Stimulated activated CD8-positive, alpha-beta memory T cell treated with anti-CD3 and anti-CD28 coated beads, Interleukin-7, amount 100 ng/mL, for 24 hours (primary cell): ENCODE measurements at places on chromosomes 4 and X.

GRCh38 chr4:48011722-48012121, 4.8 kb downstream of the CNGA1 start:
- DNase-seq = no peak

- DNase-seq = no peak
Observed at GRCh38 chr4:5928274-5928673, 35.4 kb upstream of the CRMP1 start.

DNA sequence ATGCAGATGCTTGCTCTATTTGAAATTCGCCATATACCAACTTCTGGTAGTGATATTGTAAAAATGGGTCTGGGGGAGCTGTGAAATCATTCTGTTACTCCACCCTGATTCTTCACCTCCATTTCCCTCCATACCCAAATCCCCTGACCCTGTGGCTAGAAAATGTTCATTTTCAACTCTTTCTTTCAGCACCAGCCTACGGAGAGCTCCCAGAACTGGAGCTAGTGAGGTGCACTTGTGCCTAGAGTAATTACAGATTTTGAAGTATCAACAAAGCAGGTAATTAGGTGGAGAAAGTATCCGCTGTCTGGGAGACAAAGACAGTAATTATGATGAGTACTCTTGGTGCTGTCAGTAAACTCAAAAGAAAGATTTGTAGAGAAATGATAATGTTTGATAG, 8.1 kb downstream of the ARHGAP36 start:
- DNase-seq = no peak

DNA sequence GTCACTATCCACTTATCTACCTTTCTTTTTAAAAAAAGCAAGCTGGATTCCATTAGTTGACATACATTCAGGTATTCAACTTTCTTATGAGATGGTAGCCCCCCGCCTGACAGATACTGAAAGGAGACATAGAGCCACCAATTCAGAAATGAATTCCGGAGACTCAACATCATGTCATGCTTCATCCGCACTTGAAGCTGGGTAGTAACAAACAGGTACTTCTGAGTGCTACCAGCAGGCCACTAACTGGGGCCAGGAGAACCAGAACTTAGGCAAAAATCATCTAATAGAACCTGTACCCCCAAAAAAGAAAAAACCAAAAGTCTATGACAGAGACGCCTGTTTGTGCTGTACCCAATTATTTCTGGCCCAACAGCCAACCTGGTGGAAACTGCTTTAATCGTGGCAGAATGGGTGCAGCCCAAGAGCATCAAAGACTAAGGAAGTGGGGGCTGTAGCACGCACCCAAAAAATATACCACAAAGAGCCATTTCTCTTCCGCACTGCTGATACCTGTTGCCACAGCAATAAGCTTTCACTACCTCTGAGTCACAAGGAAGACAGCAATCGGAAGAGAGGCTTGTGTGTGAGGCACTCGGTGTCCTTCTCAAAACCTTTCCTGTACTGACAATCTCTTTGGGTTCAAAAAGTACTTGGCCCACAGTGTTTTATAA, 84.8 kb downstream of the AFAP1 start:
- no peak for DNase-seq

DNA sequence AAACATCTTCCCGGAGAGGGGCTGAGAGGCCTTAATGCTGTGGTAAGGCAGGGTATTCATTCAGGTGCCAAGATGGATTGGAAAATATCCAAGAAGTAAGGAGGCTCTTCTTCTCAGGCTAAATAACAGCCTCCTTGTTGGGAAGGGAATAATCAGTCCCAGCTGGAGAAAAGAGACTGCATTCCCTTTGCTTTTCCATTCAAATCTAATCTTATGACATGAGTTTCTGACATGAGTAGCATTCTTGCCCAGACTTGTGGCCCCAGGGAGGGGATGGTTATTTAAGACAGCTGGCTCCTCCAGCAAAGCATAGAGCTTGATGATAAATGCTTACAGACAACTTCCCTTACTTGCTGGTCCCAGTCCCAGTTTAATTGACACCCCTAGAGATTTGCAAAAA, 98.3 kb downstream of the DCLK2 start:
- DNase-seq = no peak

- no peak for DNase-seq
Observed at GRCh38 chr4:119317990-119318389, 3.9 kb downstream of the FABP2 start.

DNA sequence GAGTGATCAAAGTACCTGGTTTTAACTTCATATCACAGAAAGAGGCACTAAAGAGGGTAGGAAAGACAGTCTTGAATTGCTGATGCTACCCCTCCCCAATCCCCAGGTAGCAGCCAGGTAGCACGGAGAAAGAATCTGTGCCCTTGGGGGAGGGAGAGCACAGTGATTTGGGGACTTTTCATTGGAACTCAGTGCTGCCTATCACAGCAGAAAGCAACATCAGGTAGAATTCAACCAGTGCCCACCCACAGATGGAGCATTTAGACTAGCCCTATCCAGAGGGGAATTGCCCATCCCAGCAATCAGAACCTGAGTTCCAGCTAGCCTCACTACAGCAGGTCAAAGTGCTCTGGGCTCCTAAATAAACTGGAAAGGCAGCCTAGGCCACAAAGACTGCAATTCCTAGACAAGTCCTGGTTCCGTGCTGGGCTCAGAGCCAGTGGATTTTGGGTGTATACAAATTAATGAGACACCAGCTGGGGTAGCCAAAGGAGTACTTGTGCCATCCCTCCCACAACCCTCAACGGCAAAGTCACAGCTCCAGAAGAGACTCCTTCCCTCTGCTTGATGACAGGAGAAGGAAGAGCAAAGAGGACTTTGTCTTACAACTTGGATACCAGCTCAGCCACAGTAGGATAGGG, 228.1 kb downstream of the THOC2 start:
- DNase-seq = no peak

DNA sequence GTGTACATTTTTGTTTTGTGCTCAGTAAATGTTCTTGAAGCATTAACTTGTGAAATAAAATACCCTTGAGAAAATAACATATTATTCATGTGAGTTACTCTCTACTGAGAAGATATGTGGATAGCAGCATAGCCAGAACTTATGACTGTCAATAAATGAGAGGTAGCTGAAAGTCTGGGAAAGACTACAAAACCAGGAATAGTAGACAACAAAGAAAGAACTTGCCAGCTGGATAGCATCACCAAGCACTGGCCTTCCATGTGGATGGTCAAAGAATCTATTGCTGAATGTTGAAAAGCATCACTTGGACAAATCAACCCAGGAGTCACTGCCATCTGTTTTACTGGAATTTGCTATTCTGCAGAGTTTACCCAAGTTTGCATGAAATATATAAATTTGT, 650.0 kb upstream of the HTR2C start:
- no peak for DNase-seq

DNA sequence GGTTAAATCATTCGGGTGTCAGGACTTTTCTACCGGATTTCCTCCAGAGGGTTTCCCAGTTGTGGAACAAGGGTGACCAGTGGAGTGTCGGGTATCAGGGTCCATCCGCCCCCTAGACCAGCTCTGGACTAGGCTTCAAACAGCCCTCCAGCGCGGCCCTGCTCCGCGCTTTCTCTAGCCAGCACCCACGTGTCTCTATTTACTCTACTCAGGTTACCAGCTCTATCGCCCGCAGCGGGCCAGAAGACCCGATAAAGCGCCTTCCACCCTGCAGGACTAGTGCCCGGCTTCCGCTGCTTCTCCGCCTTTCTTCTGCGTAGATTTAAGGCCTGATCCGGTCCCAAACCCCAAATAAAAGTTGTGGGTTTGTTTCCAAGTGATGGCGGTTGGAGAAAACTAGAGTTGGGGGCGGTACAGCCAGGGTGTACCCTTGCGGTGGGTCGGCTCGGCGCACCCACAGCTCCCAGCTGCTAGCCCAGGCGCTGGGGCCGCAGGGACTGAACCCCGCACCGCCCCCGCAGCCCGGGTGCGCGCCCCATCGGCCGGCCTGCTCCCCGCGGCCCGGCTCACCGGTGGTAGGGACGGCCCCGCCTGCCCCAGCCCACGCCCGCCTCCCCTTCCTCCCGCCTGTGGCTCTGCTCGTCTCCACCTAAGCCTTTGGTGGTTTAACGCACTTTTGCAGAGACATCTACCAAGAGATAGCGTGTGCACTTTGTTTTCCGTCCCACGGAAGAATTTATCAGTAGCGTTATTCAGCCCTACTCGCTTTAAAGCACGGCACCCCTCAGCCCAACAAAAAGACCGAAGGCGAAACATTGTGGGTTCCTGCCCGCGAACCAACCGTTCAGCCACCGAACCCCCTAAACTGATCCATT, 2.1 kb downstream of the LEF1 start:
- no peak for DNase-seq

GRCh38 chr4:4339504-4340085, 47.3 kb upstream of the NSG1 start:
- DNase-seq = no peak

DNA sequence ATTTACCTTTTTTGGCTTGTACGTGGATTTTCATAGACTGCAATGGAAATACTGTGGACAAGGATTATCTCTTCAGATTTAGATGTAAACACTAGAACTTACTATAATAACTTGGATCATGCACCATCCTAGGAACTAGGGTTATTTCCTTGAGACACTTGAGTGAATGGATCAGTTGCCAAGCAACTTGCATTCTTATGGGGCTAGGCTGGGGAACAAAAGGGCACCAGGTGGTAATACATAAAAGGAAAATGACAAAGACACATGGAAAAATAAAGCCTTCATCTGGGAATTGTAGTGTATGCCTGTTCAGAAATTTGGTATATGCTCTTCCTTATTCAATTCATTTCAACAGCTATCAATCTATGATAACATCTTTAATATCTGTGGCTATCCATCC, 247.1 kb downstream of the SPRY1 start:
- no peak for DNase-seq

- DNase-seq = no peak
Observed at GRCh38 chr4:885353-885752, 46.8 kb downstream of the GAK start.

DNA sequence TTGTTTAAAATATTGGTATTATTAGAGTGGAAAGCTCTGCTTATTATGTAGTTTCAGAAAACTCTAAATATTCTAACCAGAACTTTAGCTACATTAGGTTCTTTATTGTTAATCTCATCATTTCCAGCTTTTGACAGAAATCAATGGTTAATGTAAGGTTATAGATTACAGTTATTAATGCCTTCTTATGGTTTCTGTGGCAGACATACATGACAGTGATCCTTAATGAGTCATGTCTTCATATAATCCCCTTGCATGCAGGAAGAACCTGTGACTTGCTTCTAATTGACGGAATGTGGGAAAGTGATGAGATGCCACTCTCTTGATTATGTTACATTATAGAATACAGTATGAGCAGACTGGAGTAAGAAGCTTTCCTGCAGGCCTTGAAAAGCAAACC, 23.5 kb downstream of the KLHL8 start:
- no peak for DNase-seq

DNA sequence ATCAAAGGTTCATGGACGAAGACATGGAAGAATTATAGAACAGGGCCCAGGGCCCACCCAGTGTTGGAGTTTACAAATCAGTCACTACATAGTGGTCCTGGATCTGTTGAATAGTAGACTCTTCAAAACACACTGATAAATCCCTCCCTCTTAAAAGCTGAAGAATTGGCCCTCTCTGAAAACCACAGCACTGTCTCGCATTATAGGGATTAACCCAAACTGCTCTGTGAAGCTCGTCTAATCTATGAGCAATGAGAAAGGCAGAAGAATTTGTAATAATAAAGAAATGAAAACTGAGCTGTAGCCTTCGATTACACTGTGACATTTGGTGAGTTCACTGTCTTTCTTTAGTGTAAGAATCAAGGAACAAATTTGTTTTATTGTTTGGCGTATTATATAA, 92.5 kb upstream of the ZFP42 start:
- DNase-seq = no peak

DNA sequence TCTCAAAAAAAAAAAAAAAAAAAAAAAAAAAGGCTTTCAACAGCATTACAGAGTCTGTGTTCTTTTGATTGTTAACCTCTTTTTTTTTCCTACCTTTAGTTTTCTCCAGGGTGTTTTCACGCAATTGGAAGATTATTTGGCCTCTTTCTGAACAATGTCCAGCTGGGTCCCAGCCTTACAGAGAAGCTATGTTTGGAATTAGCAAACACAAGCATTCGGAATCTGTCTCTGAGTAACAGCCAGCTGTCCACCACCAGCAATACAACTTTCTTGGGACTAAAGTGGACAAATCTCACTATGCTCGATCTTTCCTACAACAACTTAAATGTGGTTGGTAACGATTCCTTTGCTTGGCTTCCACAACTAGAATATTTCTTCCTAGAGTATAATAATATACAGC, 13.3 kb downstream of the TLR3 start:
- no peak for DNase-seq

DNA sequence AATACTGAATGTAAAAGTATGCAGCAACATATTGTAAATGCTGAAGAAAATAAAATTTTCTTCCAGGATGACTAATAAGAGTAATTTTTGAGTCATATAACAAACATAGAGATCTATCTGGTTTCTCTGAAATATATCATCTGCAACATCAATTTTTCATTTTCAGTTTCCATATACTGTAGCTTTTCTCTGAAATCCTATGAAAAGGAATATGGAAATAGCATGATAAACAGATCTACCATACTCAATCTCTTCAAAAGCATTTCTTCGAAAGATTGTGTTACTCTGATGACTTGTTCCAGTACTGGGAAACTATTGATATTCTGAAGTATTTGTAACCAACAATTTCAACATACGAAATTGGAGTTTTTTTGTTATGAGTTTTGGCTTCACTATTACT, 1156.7 kb downstream of the FAM133A start:
- no peak for DNase-seq

DNA sequence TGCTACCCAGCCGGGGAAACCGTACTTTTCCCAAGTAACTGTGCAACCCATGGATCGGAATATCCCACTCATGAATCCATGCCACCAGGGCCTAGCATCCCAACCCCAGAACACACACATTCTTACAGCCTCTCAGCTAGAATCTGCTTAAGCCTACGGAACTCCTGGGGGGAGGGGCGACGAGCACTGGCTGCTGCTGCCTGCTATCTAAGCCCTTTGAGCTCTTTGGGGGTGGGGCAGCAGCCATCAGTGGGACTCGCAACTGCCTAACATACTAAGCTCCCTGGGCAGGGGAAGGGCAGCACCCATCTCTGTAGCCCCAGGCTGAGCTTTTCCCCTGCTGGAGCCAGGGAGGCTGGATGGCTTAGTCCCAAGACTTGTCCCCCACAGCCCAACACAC, 28.6 kb downstream of the NUDT10 start:
- DNase-seq = no peak

- no peak for DNase-seq
Observed at GRCh38 chr4:6278801-6279197, 9.1 kb downstream of the WFS1 start.

- DNase-seq = no peak
Observed at GRCh38 chr4:5014007-5014682, 5.1 kb downstream of the CYTL1 start.

DNA sequence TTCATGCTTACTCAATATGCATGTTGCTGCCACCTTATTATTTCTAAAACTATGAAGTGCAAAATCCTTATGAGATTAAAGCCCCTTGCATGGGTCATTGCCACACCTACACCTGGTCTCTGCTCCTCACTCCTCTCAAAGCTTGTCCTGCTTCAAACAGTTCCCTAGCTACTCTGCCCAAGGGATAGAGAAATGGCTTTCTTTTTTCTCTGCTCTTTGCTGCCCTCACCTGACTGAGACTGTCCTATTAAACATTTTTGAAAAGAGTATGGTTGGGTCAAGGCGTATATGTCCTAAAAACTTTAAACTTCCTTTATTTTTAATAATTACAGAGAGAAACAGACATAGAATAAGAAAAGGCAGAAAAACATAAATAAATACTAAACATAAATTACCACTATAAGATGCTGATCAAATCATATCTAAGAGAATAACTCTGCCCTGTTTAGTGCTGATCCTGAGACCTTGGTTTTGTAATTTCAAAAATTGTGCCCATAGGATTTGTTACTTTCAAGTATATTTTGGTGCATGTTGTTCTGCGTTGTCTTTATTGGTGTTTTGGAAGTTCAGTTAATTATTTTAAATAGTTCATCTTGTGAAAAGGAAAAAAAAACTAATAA, 704.9 kb upstream of the PABPC4L start:
- DNase-seq = no peak
